MCF 10A (cell line): ENCODE measurements at places on chromosomes 5 and 9. TPM values are rescaled to one million over a fixed set of nuclear protein-coding genes. Genes with fewer than 3 reads are reported as not detected.

OGN gene
- not detected in 2 replicates for total RNA-seq

IRX1 gene
- total RNA-seq = 13.8 and 15.5 TPM in 2 replicates

SLC6A7 gene
- not detected in 2 replicates for total RNA-seq

KCNMB1 gene
- total RNA-seq = not detected in 2 replicates

TAF11L10 gene
- total RNA-seq = not detected in 2 replicates

BARHL1 gene
- total RNA-seq = not detected in 2 replicates

PRDM9 gene
- total RNA-seq = not detected in 2 replicates

SIT1 gene
- not detected in 2 replicates for total RNA-seq

MED22 gene
- total RNA-seq = 29.3 and 32.6 TPM in 2 replicates

NUTM2G gene
- total RNA-seq = not detected in 2 replicates

FAM221B gene
- not detected in 2 replicates for total RNA-seq

ABCA1 gene
- 0.15 and 0.28 TPM in 2 replicates for total RNA-seq

SPATA31E1 gene
- total RNA-seq = not detected in 2 replicates

ZNF879 gene
- 1.3 and 1.8 TPM in 2 replicates for total RNA-seq

PCDHGC5 gene
- 0.61 and 0.69 TPM in 2 replicates for total RNA-seq

GPR151 gene
- not detected in 2 replicates for total RNA-seq

EQTN gene
- total RNA-seq = not detected in 2 replicates
